Spinal cord (tissue), 10 donors: ENCODE measurements at places on chromosomes 7 and 10. TPM values are rescaled to one million over a fixed set of nuclear protein-coding genes. Genes with fewer than 3 reads are reported as not detected.

DNA sequence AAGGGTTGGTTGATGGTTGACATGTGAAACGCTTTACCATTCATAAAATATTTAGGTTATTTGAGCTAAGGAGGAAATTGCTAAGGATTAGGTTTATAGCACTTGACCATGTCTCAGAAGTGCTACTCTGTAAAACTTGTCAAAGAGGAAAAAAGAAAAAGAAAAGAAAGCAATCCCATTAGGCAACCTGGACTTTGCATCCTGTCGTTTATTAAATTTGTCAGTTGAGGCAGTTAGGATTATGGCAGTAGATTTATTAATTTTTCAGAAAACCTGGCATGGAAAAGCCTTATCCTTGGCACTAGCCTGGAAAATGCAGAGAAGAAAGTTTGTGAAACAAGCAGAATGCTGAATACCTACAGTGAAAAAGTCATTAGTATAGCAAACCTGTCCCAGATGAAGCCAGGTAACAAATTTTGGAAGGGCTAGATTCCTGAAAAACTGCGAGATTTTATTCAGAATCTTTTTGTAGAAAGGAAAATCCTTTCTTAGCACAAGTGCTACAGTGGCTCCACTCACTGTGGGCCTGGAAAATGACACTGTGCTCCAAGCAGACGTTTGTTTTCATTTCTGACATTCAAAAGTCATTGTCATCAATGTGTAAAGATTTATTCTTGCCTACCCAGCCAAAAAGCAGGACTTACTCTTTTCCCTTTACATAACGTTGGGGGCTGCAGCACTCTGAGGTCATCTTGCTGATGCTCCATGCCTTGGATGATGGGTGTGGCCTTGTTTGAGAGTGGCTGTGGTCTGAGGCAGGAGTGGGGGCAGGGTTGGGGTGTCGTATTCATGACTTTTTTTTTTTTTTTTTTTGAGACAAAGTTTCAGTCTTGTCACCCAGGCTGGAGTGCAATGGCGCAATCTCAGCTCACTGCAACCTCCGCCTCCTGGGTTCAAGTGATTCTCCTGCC is 664.9 kb downstream of the SUGCT start:
- no peak for DNase-seq

The LBX1 gene
- 1.9 TPM for total RNA-seq

- DNase-seq, result no peak
These were observed 92.4 kb downstream of the WDR11 start for GRCh38 chr10:120943542-120943941.

The FGF8 gene
- 0.69 TPM for total RNA-seq

DNA sequence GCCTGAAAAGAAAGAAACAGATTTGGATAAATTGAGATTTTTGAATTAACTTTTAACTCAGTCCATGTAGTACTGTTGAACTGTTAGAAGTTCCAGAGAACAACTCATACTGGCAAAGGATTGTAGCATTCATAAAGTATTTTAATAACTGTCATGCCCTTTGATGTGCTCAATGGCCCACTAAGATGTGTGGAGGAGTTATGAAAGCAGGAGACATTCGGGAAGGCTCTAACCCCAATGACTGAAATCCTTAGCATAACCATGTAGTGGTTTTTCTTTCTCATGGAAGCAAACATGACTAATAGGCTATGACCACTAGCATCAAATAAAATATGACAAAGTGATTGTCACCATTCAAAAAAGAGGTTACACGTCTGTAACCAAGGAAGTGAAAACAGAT is 25.7 kb downstream of the CYP3A7 start:
- no peak for DNase-seq
